Transverse colon (tissue), 4 donors: ENCODE measurements at places on chromosomes 5 and 9. TPM values are rescaled to one million over a fixed set of nuclear protein-coding genes. Genes with fewer than 3 reads are reported as not detected.

The CTSL gene
- total RNA-seq: 77.0 TPM

The HRH2 gene
- 0.20 TPM for total RNA-seq

The SLC2A8 gene
- 37.1 TPM for total RNA-seq

The FBP1 gene
- 46.2 TPM for total RNA-seq
